Lung microvascular endothelial cell (primary cell): ENCODE measurements at places on chromosomes 6 and 20. TPM values are rescaled to one million over a fixed set of nuclear protein-coding genes. Genes with fewer than 3 reads are reported as not detected.

- no peak for DNase-seq
Measured at GRCh38 chr6:24078200-24078599, 47.8 kb upstream of the NRSN1 start.

- peak; percentile 22 for DNase-seq
Measured at GRCh38 chr6:63352069-63352543, 32.3 kb upstream of the LGSN start.

The MBOAT1 gene
- 8.1 and 9.5 TPM in 2 replicates for total RNA-seq

- DNase-seq, result no peak
Measured at GRCh38 chr20:21618759-21619416, 86.6 kb upstream of the PAX1 start.

The C6orf118 gene
- total RNA-seq, result not detected in 2 replicates

The F13A1 gene
- not detected in 2 replicates for total RNA-seq
